ENCODE measurements at places on chromosomes 3 and 15.

DNA sequence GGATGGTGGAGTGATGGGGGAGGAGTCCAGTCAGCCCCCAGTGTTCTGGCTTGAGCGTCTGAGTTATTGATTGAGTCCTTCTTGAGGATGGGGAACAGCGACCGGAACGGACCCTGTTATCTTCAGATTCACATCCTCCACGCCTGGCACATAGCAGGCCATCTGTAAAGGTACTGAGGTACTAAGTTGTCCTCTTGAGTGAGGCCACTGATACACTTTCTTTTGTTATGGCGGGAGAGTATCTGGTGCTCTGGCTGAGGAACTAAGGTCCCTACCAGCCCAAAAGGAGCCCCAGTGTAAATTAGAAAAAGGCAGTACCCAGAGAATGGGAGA is 16.7 kb upstream of the HRH1 start:
- no peak for DNase-seq

DNA sequence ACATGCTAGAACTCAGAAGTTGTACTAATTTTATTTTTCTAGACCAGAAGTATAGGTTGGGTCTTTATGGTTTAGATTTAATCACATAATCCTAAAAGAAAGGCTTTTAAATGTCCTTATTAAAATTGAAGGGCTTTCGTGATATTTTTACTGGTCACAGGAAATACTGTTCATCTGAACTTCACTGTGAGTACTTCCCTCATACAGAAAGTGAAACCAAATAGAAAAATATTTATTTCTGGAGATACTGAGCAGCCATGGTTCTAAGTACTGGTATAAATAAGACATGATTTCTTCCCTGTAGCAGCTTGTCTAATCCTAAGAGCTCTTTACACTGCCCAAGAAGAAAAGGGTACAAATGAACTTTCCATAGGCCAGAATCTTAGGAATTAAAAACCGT is 2.0 kb downstream of the SNRK start:
- DNase-seq: no peak

DNA sequence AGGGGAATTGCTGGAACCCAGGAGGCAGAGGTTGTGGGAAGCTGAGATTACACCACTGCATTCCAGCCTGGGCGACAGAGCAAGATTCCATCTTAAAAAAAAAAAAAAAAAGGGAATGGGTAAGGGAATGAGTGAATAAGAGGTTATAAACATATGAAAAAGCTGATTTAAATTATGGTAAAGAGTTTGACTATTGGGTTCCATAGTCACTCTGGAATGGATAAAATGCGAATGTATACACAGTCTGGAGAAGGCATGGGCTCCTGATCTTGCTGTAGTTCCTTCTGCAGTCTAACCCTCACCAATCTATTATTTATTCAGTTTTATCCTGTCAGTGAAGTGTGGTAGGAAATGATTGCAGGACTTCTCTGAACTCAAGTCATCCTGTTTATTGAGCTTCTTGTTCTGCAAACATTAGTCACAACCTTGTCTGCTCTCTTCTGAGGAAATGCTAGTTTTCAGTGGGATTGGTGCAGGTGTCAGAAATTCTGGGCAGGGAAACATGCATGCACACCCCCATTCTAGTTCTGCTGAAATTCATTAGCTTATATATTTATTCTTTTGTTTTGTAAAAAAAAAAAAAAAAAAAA is 190.9 kb upstream of the CFAP20DC start:
- no peak for DNase-seq

- no peak for DNase-seq
Measured at GRCh38 chr3:57729334-57730045, 26.6 kb upstream of the SLMAP start.

GRCh38 chr3:48695393-48695753 is 9.7 kb upstream of the NCKIPSD start:
- DNase-seq: no peak

DNA sequence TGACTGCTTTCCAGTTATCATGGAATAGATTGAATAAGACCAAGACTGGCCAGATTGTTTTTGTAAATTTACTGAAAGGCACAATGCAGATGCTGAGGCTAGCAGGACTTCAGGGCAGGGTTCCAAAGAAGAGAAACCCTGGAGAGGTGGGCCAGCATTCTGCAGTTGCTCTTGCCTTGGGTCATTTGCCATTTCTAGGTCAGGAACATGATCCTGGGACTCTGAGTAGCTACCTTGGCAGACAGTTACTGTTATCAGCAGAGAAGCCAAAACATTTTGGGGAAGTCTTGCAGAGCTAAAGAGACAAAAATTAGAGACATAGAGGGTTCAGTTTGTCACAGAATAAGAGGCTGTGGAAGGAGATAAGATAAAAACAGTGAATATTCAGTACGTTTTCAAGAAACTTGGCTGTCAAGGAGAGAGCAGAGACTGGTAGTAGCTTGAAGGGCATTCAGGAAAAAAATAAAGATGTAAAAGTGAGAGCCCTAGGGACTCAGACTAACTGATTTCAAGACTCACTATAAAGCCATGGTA is 46.8 kb upstream of the MYRIP start:
- no peak for DNase-seq
